Mesendoderm (in vitro differentiated cells): ENCODE measurements at places on chromosomes 1 and 21.

DNA sequence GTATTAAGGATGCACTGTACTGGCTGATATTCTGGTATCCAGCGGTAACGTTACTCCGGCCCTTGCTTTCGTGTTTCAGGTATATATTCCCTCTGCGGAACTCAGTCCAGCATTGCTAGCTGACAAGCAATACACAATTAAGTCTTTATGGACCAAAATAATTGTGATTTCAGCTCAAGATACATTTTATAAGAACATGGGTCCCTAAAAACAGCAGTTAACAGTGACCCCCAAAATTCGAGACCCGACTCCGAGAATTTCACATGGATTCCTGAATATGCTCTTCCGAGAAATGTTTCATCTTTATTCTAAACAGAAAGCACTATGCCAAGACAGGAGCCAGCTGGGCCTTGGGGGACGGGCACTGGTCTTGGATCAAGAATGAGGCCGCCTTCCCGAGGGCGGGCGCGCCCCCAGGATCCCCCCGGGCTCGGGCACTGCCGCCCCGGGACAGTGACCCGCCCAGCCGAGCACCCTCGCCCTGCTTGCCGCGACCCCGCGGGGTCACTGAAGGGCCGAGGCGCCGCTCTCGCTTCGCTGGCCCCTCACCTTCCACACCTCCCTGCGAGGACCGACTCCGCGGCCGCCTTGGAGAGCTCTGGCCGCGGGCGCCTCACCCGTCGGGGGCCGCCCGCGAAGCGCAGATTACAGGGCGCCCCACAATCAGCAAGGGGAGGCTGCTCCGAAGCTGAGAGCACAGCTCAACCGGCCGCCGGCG, 610 bp downstream of the SCYL3 start:
- no peak for DNase-seq

- no peak for DNase-seq
These were observed 28.1 kb downstream of the SHISA4 start for GRCh38 chr1:201916649-201917249.

DNA sequence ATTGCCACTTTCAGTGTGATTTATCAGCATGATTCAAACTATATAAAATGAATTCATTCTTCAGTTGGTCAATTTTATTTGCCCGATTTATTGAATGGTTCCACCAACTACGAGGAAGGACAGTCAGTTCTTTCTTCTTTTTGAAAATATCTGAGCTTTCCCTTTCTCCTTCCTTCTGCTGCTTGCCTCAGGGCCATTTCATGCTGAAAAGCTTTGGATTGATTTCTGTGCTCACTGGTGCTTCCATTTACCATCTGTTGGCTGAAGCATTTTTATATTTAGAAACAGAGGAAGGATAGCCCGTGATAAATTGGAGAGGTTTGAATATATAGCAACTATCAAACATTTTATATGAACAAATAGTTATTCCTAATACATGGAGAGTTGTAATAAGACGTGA, 68.9 kb upstream of the ADAMTS5 start:
- DNase-seq: no peak

DNA sequence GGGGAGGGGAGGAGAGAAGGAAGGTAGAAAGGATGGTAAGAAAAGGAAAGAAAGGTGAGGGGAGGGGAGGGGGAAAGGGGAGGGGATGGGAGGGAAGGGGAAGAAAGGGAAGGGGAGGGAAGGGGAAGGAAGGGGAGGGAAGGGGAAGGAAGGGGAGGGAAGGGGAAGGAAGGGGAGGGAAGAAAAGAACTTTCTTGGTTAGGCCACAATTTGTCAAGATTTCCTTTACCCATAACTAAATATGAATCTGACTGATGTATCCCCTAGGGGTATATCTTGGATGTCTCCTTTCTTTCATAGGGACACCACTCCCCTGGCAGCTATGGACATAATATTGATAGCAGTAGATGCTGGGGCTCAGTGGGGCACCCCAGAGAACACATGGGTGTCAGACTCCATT, 54.4 kb upstream of the PRELP start:
- DNase-seq: no peak

GRCh38 chr1:57101209-57101608, 135.4 kb upstream of the C8B start:
- DNase-seq: peak; percentile 76
